ENCODE measurements at places on chromosomes 11 and 22.

GRCh38 chr11:102427068-102427467, 25.5 kb downstream of the TMEM123 start:
- no peak for DNase-seq

DNA sequence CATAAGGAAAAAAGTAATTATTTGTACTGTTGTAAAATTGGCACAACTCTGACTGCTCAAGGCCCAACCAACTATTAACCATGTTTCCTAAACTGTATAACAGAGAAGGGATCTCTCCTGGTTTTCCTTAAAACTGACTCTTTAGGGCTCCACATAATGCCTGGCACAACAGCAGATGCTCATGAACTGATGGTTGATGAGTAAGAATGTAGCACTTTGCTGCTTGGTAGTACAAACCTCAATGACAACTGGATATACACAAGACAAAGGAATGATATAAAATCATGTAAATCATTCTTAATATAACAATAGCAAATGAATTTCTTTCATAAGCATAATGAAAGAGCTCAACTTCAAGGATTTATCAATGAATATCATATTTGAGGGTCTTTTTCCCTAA, 11.7 kb downstream of the MSANTD2 start:
- no peak for DNase-seq

DNA sequence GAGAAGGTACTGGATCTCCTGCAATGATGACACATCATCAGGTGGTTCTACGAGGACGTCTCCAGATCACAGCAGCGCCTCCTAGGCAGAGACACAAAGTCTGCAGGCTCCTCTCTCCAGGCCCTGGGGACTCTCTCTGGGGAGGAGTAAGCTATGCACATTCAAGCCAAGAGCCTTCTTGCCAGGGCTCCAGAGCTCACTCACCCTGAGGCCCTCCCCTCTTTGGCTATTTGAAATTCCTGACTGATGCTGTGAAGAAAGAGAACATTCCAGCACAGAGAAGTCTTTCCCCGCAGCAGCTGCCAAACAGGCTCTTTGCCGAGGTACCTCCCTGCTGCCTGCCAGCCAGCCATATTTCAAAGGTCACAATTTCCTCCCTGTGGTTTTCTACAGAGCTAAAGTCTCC, 204.9 kb downstream of the CSNK2A3 start:
- DNase-seq, result peak; percentile 77

DNA sequence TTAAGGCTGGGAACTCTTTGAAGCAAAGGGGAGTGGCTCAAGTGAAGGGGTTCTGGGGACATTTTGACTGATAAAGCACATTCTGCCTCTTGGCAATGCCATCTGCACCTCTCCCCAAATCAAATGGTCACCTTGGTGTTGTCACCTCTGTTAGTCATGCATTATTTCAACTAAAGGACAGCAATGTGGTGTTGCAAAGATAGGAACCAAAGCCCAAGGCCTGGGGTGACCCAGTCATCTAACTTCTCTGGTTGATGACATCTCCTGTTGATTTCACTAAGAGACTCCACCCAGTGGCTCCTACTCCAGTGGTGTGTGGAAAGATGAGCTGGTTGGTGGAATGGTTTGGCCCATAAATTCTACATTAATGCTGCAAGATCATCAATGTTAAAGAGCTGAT, 7.8 kb upstream of the MS4A1 start:
- no peak for DNase-seq

- DNase-seq, result no peak
These were observed 45.2 kb downstream of the CLPB start for GRCh38 chr11:72389116-72389515.

- DNase-seq, result no peak
These were observed 633.0 kb downstream of the TBC1D22A start for GRCh38 chr22:47395481-47395880.

- no peak for DNase-seq
These were observed 184.4 kb upstream of the C11orf87 start for GRCh38 chr11:109237636-109238035.

- DNase-seq, result no peak
These were observed 885 bp downstream of the TRMU start for GRCh38 chr22:46336119-46337078.

- DNase-seq, result no peak
These were observed 130.1 kb upstream of the DDI1 start for GRCh38 chr11:103906291-103906867.

- DNase-seq, result no peak
These were observed 299.5 kb downstream of the BUD13 start for GRCh38 chr11:116473206-116473769.

DNA sequence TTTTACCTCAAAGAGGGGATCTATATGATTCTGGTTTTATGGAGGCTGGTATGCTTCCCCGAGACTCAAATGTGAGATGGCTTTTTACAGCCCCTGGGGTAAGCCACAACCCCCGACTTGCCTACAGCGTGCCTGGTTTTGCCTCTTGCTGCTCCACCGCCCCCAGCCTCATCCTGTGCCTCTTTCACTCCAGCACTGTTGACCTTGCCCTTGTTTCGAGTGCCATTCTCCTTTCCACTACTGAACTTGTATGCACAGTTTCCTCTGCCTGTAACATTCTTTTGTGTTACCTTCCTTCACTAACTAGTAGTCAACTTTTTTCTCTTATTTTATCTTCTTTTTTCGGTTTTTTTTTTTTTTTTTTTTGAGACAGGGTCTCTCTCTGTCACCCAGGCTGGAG, 219.0 kb upstream of the ZBED5 start:
- no peak for DNase-seq

DNA sequence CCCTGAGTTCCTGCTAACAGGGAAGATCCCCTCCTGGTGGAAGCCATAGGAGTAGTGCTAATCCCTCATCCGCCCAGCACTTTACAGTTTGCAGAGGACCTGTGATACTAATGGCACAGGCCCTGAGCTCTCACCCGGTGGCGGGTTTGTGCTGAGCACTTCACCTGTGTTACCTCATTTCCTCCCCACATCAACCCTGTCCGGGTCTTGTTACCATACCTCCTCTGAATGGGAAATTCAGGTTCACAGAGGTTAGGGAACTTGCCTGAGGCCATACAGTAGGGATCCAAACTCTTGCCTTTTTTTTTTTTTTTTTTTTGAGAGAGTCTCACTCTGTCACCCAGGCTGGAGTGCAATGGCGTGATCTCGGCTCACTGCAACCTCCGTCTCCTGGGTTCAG, 25.2 kb downstream of the CAPN1 start:
- DNase-seq, result no peak

DNA sequence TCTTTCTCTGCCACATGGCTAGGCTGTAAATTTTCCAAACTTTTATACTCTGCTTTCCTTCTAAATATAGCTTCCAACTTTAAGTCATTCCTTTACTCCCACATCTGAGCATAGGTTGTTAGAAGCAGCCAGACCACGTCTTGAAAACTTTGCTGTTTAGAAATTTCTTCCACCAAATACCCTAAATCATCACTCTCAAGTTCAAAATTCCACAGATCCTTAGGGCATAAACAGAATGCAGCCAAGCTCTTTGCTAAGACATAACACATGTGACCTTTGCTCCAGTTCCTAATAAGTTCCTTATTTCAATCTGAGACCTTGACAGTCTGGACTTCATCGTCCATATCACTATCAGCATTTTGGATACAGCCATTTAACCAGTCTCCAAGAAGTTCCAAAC, 749.9 kb downstream of the METTL15 start:
- DNase-seq, result no peak

- no peak for DNase-seq
These were observed 24.9 kb upstream of the WNT11 start for GRCh38 chr11:76231121-76231738.

- no peak for DNase-seq
These were observed 77.8 kb downstream of the SFI1 start for GRCh38 chr22:31574055-31574670.

- no peak for DNase-seq
These were observed 4.6 kb downstream of the SYT12 start for GRCh38 chr11:67027483-67027930.

GRCh38 chr11:74672956-74673692, 58.1 kb downstream of the CHRDL2 start:
- peak; percentile 96 for DNase-seq

Measured in HS-27A (cell line).